ENCODE measurements at places on chromosomes 6 and 20. TPM values are rescaled to one million over a fixed set of nuclear protein-coding genes. Genes with fewer than 3 reads are reported as not detected.

GRCh38 chr6:55886185-55886836 lies 10.9 kb upstream of the BMP5 start:
- DNase-seq = peak; percentile 35

DNA sequence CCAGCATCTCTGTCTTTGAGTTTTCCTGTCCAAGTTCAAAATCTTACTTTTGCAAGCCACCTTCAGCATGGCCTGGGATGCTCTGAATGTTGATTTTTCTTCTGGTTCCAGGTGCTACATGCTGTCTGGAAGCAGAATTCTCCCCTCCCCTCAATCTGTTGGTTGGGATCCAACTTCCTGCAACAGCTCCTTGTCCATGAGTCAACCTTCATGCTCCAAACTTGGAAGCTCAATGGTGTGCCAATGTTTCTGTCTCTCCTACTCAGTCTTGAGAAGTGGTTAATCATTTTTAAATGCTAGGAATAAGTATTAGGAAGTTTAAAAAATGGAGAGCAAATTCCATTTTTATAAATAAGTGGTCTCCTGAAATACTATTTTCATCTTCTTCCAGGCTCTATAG lies 33.2 kb upstream of the PLEKHG1 start:
- no peak for DNase-seq

GRCh38 chr6:127933852-127934840 lies 33.3 kb upstream of the THEMIS start:
- DNase-seq = no peak

DNA sequence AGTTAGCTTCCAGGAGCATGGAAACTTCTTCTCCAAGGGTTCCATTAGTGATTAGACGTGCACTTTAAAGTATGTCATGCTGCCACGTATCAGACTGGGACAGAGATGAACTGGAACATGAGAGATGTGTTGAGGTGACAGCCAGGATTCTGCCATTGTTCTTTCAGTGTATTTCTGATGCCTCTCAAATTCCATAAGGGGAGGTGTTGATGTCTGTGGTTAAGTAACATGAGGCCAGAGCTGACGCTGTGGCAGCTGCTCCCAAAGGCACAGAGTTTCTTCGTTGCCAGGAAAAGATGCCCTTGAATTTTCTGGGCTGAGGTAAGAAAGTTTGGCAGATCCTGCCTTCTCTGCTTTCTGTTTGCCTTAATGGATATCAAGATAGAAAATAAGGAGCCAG lies 63.5 kb downstream of the TRMT6 start:
- no peak for DNase-seq

The PTK6 gene
- 0.06 TPM for polyA plus RNA-seq

The MTG2 gene
- 26.7 TPM for polyA plus RNA-seq
